Left renal pelvis (tissue), 4 donors: ENCODE measurements at places on chromosomes 12 and 14. TPM values are rescaled to one million over a fixed set of nuclear protein-coding genes. Genes with fewer than 3 reads are reported as not detected.

The SINHCAF gene
- polyA plus RNA-seq, result 90.3 TPM

DNA sequence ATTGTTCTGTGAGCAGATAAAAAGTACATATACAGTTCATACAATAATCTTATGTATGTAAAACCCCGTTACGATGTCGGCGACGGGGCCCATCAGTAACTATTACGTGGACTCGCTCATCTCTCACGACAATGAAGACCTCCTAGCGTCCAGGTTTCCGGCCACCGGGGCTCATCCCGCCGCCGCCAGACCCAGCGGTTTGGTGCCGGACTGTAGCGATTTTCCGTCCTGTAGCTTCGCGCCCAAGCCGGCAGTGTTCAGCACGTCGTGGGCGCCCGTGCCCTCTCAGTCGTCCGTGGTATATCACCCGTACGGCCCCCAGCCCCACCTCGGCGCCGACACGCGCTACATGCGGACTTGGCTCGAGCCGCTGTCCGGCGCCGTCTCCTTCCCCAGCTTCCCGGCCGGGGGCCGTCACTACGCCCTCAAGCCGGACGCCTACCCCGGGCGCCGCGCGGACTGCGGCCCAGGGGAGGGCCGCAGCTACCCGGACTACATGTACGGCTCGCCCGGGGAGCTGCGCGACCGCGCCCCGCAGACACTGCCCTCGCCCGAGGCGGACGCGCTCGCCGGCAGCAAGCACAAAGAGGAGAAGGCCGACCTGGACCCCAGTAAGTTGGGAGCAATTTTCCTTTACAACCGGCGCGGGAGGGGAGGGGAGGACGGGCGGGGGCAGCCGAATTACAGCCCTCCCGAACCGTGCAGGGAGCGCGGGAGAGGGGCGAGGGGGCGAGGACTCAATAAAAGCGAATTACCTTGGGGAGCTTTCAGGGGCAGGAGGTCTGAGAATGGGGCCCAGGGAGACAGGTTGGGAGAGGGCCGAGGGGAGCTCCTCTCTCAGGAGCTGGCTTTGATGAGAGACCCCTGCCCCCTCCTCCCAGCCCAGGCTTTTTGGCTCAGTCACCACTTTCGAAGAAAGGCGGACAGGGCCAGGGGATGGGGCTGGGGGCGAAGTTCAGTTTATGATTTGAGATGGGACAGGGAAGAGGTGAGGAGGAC lies at the start of gene HOXC9:
Gene HOXC9, plus strand, starts transcription at position 46 of the 999 bp plus-strand sequence. Its CDS starts 28 bp downstream, at position 74.
- DNase-seq, result no peak

The NTS gene
- 11.4 TPM for polyA plus RNA-seq

The STYK1 gene
- polyA plus RNA-seq, result 1.7 TPM

- no peak for DNase-seq
Measured at GRCh38 chr14:103510724-103511693, 11.6 kb downstream of the CKB start.

The ZFYVE26 gene
- polyA plus RNA-seq, result 15.1 TPM

The FAM181A gene
- not detected for polyA plus RNA-seq

GRCh38 chr14:32104803-32105202 lies 27.7 kb downstream of the ARHGAP5 start:
- no peak for DNase-seq

DNA sequence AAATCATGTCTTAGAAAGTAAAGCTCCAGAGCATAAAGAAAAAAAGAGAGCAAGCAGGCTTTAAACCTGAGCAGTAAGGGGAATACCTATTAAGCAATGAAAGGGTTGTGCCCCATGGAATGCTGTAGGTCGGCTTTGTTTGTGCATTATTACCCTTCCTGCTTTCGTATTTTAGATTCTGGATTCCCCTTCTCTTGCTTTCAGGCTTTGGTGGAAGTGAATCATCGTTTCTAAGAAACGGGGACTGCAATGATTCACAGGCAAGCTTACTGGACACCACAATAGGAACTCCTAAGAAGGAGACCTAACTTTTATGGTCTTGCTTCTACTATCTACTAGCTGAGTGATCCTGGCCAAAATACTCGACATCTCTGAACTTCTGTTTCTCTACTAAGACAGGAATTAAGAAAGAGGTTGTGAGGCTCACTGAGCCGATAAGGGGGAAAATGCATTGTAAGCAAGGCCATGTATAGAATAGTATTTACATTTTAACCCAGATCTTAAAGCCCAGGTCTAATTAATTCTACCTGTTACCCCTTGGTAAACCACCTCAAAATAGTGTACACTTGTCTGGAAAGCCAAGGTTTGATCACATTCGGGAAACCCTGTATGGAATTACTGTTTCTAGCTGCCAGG lies 1.2 kb upstream of the BMAL2 start:
- no peak for DNase-seq

- DNase-seq, result no peak
Measured at GRCh38 chr14:101715210-101716076, 46.1 kb upstream of the PPP2R5C start.

DNA sequence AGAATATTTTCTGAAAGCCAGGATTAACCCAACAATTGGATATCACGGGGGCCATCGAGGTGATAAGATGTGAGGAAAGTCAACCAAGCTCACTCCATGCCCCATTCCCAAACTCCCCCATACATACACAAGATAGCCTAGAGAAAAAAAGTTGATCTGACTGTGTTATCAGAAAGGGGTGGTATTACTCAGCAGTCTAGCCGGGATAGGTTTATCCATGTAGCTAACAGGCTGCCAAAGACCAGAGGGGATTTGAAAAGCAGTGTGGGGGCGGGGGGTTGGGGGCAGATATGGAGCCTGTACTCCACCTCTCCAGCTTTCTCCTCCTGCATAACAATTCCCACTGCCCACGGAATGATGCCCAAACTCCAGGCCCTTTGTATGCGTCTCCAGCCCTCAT lies 13.2 kb upstream of the MAP1LC3B2 start:
- DNase-seq, result no peak

- no peak for DNase-seq
Measured at GRCh38 chr14:100824901-100825712, 811 bp upstream of the MEG3 start.

DNA sequence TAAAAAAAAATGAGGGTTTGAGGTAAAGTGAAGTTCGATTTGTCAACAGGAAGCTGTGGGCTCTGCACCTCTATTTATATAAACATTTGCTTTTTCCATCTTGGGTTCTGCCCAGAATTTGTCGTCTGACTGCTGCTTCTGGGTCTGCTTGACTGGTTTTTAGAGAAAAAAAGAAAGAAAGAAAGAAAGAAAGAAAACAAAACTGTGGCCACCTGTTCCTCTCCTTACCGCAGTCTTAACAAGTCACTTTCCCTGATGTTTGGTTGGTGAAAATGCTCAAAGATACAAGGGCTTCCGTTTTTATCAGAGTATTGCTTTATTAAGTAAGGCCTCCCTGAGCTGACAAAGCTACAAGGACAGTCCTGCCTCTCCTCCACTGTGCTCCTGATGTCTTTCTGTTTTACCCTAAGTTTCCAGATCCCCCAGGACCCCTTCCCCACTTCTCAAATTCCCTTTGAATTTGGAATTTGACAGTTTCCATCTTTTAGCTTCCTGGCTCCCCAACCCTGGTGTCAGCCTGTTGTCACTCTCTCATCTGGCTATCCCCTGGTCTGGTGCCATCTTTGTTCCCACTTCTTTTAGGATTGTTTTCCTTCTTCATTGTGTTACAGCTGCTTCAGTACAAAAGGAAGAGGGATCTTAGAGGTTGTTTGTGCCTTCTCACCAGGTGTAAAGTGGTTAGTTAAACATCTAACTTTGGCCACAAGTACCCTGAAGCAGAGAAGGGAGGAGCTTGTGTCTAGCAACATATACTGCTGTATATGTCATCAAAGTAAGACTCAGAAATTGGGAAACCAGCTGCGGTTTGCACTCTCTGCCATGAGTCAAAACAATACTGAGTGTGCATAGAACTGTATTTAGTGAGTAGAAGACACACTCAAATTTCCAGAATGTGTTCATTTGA lies 18.0 kb downstream of the MFAP5 start:
- DNase-seq, result no peak

DNA sequence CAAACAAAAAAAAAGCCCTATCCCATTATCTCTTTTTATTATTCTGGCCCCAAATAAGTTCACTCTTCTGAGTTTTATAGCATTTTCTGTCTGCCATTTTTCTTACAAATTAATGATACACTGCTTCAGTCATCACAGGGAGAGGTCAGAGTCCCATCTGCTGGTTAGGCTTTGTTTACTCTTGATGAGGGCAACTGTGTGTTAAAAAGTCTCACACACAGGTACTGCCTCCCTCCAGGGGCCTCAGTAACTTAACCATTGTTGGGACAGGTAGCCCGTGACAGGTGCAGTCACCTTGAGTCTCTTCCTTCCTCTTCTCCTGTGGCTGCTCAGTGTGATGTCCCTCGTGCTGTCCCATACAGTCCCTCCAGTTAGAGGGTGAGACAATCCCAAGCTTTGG lies 45.5 kb upstream of the SEL1L start:
- DNase-seq, result no peak

GRCh38 chr14:22598896-22599244 lies 770 bp downstream of the ABHD4 start:
- no peak for DNase-seq

GRCh38 chr12:126362964-126363363 lies 1297.7 kb downstream of the AACS start:
- DNase-seq, result no peak

The CFAP251 gene
- 3.0 TPM for polyA plus RNA-seq

The VAMP1 gene
- polyA plus RNA-seq, result 10.4 TPM

The APAF1 gene
- 31.5 TPM for polyA plus RNA-seq

The MUCL1 gene
- polyA plus RNA-seq, result not detected

DNA sequence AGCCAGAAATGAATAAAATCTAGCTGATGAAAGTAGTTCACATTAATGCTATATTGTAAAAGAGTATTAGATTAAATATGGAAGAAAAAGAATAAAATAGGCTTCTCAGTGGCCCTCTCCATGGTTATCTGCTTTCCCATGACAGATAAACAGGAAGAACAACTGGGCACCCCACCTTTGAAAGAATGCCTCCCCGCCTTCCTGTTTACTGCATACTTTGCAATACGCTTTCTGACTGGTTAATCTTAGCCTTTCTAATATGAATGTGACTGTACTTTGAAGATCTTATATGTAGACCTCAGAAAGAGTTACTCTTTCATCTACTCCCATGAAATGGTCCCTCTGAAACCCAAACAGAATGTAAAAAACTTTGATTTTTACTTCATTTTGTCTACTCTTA lies 34.1 kb upstream of the DAAM1 start:
- no peak for DNase-seq

The DPF3 gene
- 1.3 TPM for polyA plus RNA-seq

DNA sequence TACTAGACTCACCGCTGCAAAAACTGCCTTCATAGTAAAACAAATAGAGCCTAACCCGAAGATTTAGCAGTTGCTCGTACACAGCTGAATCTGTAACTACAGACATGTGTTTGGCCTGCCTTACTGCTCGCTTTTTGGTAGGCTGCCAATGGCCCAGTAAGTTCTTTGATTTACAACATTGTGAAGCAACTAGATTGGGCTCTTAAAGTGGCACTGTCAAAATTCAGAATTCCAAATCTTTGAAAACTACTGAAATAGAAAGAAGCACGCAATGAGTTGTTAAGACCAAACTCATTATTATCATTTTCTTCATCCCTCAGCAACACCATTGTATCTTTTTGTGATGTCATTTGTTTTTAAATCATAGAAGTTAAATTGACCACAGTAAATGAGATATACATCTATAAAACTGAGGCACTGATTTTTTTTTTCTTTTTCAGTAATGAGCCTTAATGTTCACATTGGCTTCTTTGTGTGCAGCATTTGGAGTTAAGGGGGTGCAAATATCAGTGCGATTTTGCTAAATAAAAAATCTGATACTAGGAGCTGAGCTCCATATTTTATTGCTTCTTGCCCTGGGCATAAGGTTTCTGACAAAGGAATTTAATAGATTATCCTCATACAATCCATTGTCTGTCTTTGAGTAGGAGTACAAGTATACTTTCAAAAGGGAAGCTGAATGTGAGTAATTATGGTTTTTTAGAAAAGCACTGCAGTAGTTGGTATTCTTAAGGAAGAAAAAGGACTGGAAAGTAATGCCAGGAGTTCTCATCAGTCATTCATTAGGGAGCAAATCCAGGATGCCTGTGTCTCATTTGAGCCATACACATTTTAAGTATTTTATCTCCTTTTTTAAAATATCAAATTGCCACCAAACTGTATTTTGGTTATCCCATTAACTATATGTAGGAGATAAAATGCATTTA lies 138.5 kb downstream of the KICS2 start:
- peak; percentile 41 for DNase-seq

GRCh38 chr12:70364695-70365397 lies 1.2 kb upstream of the KCNMB4 start:
- DNase-seq, result no peak

GRCh38 chr14:52283099-52283498 lies 15.6 kb downstream of the PTGDR start:
- DNase-seq, result no peak

The ZNF26 gene
- polyA plus RNA-seq, result 12.5 TPM

DNA sequence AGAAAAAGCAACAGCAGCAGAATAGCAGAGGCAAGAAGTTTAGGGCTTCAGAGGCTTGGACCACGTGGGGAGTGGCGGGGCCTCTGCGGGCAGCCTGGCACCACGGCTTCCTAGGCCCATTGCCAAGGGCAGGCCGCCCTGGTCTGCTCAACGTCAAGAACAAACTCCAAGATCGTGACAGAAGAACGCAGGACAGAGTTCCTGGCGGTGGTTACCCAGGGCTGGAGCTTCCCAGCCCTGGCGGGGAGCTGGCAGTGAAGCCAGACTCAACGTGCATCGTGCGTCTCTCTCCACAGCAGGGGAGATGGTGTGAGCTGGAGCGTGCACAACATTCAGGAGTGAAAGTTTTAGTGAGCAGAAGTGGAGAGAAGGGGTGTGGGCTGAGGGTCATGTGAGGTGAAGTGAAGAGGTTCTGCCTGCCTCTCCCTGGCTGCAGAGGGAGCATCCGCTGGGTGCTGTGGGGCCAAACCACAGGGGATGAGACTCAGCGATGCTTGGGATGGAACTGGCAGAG lies 13.9 kb upstream of the CACNA2D4 start:
- no peak for DNase-seq

DNA sequence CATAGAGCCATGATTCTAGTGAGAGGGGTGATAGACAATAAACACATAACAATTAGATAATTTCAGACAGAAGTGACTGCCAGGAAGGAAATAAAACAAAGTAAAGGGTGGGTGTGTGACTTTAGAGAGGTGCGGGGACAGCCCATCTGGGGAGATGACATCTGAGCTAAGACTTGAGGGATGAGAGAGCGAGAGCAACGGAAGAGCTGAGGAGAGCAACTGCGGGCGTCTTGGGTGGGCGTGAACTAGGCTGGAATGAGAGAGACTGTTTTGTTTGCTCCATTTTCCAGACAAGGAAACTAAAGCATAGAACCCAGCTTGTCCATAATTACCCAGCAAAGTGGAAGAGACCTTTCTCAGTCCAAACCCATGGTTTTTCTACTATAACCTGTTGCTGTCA lies 25.3 kb downstream of the NRXN3 start:
- DNase-seq, result no peak
